Inflammatory macrophage (primary cell): ENCODE measurements at places on chromosomes 5 and 9.
A peak's percentile ranks its signal among the peaks of the same experiment; 100 is the strongest.

DNA sequence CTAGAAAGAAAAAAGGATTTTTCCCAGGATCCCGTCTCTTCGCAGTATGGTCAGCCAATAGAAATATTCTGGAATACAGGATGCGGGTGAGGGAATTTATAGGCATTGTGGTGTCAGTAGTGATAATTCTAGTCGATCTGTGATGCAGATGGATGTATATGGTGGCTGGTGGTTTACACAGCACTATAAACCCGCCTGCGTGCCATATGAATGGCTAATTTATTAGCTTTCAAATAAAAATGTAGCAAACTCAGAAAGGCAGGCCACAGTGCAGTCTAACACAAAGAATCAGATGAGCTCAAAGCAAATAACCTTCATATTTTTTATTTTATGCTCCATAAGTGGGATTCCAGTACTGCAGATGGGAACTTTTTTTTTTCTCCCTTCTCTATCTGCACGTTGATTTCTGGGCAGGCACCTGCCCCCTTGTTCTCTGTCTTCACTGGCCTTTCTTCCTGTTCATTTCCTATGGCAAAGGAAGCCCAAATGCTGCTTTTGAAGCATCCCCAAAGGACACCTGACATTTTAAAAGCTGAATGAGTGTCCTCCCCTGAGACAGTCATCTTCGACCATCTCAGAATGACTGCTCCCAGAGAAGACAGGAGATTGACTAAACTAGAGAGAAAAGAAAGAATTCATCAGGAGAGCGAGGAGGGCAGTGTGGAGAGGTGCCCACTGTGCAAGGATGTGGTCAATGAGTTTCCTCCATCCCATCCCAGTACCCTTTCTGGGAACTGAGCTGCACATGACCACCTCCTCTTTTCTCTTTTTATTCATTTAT, 52.1 kb downstream of the SEMA6A start:
- DNase-seq = no peak

- DNase-seq = no peak
Observed at GRCh38 chr9:123536455-123536868, 180.5 kb downstream of the CRB2 start.

DNA sequence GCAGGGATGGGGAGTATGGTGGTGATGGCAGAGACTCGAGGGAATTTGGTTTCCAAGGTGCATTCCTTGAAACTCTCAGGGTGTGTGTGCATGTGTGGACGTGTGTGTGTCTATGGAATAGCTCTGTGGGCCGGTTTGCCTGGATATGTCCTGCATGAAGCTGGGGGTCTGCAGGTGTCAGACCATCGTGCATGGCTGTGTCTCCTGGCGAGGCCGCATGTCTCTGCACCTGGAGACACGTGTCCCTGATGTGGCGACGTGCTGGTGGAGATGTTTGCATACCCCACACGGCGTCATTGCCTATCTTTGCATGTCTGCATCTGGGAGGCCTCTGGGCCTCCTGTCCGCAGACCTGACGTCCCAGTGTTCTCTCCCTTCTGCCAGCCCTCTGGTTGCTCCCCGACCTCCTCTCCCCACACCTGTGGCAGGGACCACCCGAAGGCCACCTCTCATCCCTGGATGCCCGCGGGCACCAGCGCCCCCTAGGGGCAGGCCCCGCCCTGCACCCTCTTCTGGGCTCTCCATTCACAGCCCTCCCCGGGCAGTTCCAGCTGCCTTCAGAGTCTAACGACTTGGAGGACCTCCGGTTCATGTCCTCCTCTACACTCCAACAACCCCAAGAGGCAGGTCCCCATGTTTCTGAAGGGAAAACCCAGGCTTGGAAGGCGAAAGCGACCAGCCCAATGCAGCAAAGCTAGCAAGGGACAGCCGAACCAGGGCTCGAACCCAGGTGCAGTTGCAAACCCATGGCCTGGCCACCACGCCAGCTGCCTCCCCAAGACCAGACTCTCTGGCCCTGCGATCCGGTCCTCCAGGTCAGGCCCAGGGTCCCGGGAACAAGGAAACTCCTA, 88.6 kb downstream of the LMX1B start:
- peak; percentile 4 for DNase-seq

- DNase-seq = no peak
Observed at GRCh38 chr5:5658889-5659465, 236.5 kb downstream of the ICE1 start.

DNA sequence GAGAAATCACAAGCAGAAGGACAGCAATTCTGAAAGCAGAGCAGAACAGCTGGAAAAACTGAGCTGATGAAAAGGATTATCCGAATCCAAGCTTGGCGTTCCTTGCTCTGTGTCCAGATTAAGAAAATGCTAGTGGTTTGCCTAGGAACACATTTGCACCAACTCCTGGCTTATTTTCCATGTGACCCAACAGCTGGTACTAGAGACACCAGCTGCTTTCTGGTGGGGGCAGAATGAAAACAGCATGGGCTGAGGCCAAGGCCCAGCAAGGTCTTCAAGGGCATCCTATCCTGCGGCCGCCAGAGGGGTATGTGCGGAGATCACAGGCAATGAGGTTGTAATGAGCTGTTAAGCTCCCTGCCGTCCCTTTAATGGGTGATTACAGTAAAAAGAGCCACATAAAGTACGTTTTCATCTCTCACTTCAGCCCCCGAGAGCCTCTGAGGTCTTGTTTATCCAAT, 131.5 kb downstream of the DOCK8 start:
- no peak for DNase-seq

- no peak for DNase-seq
Observed at GRCh38 chr9:77440057-77440456, 208.1 kb downstream of the GNA14 start.

DNA sequence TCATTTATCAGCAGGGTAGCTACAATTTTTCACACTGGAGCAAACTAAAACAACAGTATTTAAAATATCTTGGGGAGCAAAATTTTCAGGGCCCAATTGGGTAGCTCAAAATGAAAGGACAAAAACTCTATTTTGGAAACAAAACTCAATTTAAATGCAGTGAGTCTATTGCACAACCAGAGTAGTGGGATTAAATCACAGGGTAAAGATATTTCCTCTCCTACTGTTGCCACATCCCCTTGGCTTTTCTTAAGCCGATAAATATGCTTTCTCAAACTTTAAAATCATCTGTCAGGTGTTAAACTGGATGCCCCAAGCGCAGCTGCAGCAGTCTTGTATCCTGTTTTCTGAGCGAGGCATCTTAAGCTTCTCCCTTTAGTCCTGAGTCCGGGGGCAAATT, 1474.3 kb upstream of the CDH9 start:
- no peak for DNase-seq

DNA sequence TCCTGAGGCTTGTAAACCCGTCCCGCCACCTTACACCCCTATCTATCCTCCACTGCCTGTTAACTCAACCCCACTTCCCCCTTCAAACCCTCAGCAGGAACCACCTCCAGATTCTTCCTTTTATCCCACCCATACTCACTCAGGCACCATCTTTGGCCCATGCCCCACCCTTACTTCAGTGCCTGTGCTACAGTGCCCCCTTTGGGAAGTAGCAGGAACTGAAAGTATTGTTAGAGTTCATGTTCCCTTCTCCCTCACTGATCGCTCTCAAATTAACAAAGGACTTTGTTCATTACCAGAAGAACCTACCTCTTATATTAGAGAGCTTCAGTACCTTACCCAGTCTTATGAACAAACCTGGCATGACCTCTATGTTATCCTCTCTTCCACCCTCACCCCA, 92.2 kb upstream of the MOCS2 start:
- DNase-seq = no peak

- DNase-seq = no peak
Observed at GRCh38 chr9:79880626-79881025, 308.9 kb downstream of the TLE4 start.

GRCh38 chr9:136790640-136791515, at the start of gene TMEM141:
TSS of gene TMEM141 (plus strand) at chr9:136791344. CDS start at chr9:136791371, 27 bp downstream.
- DNase-seq = peak; percentile 100

GRCh38 chr9:26219961-26220360, 541.7 kb upstream of the TUSC1 start:
- no peak for DNase-seq

DNA sequence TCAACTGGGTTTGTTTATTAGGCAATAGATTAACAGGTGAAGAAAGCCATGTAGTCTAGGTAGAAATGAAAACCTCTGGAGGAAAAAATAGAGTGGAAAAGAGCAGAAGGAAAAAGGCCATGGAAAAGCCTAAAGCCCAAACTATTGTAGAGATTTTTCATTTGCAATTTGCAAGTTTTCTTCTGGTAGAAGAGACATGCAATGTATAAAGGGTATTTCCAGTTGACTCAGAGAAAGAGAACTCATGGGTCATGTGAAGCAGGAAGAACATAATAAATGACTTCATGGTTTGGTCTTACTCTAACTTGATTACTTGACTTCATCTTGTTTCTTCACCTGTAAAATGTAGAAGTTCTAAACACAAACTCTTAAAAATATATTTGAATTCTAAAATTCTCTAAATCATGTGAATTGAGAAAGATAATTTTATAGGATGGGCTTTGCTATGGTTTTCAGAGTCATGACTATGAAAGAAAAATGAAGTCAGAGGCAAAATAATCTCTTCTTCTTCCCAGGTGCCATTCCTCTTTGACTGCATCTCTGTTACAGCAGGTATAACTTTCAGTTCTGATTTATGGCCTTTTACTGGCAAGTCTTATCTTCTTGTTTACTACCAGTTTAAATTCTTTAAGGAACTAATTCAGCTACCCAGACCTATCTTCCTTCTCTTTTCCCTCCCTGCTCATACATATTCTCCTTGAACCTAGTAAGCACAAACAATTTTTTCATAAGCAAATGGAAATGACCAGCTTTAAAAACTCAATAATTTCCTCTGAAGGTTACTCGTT, 47.7 kb upstream of the TMC1 start:
- peak; percentile 68 for DNase-seq

DNA sequence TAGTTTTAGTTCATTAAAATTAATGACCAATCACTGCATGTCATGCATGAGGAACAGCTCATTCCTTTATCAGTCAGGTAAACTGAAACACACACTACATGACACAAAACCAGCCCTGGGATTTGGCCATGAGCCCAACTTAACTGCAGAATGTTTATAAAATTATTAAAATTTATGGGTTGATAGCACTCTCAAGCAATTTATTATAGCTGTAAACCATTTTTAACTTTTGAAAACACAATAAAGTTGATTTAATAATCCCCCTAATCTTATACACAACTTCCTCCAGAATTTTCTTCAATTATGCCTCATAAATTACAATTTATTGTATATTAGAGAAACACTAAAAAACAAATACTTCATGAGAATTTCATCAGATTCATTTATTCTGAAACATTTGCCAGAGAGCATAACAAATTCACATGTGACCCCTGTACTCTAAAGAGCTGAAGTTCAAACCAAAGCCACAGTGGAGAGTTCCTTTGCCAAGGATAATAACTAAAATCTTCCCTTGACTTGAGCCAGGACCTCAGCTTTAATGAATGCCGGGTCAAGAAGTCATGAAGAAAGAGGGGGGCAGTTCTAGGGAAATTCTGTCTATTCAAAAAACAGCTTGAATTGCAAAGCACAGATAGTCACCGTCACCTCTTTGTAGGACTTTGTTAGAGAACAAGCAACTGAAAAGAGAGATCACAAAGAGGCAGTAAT, 763.7 kb upstream of the GRAMD2B start:
- no peak for DNase-seq

GRCh38 chr5:132273631-132274030, 16.1 kb downstream of the PDLIM4 start:
- DNase-seq = no peak

GRCh38 chr5:219460-219863, 1.3 kb downstream of the SDHA start:
- peak; percentile 4 for DNase-seq

GRCh38 chr9:72858089-72858912, 94.6 kb downstream of the ALDH1A1 start:
- peak; percentile 14 for DNase-seq

- no peak for DNase-seq
Observed at GRCh38 chr9:18245911-18246310, 228.0 kb upstream of the ADAMTSL1 start.

- DNase-seq = no peak
Observed at GRCh38 chr9:106218427-106218826, 524.1 kb downstream of the TMEM38B start.

GRCh38 chr5:146722361-146722779, 156.2 kb downstream of the PPP2R2B start:
- DNase-seq = no peak

DNA sequence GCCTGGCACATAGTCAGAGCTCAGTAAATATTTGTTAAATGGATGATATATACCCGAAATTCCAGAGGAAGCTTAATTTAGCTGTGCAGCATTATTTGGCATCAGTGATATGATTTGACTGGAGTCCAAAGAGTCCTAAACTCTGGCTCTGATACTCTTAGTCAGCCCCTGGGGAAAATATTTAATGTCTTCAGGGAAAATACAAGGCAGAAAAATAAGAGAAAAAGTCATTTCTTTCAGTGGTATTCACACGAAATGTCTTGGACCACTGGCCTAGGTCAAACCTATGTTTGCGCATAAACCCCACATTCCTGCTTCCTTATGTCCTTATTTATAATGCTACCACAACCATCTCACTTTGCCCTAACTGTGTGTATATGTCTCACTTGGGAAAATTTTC, 23.8 kb downstream of the GLRA1 start:
- DNase-seq = no peak

GRCh38 chr5:65061974-65062353, 293.2 kb downstream of the CWC27 start:
- no peak for DNase-seq

- DNase-seq = no peak
Observed at GRCh38 chr5:33801292-33801691, 90.5 kb downstream of the ADAMTS12 start.

GRCh38 chr5:59660737-59661136, 232.8 kb downstream of the PDE4D start:
- no peak for DNase-seq

DNA sequence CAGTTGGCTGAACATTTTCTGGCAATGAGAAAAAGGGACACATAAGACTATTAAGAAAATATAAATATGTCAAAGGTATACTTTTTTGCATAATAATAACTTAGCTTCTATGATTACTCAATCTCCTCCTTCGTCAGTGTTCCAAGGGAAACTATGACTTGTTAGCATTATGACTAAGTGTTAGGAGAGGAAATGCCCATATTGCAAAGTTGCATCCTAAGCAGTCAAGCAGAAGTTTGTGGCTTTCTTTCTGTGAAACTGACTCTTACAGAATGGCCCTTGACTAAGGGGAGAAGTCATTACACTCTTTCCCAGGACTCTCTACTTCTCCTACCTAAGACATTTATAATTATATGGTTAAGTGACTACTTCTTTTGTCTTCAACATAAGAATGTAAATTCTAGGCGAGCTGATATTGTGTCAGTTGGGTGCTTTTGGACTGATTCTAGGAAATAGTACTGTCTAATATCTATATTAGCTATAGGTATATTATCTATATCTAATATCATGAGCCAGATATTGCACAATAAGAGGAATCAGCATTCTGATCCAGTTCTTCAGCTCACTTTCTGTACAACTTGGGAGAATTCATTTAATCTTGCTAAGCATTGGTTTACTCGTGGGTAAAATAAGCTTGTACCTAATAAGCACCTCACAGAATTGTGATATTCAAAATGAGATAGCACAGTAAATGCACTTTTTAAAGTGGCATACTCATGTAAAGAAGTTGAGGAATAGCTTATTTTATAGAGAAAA, 16.4 kb upstream of the SPINK6 start:
- DNase-seq = peak; percentile 89
